Stimulated activated memory B cell treated with anti-CD40 and anti-IgM and Interleukin-4, amounts not matched to agents 10 μg/mL and 1 μg/mL and 100 μg/mL, for 72 hours (primary cell): ENCODE measurements at places on chromosomes 13 and 19.

- no peak overlapping the region for H3K27ac ChIP-seq
- no peaks in the 10 kb centered on the region for H3K4me1 ChIP-seq
- H3K27me3 ChIP-seq, result no peaks in the 10 kb centered on the region
- no peak overlapping the region for H3K4me3 ChIP-seq
- ATAC-seq, result no peak
These were observed 338.1 kb upstream of the PCDH9 start for GRCh38 chr13:67568205-67568604.

- no peaks in the 10 kb centered on the region for H3K36me3 ChIP-seq
- H3K27ac ChIP-seq, result no peak overlapping the region
- no peak overlapping the region for H3K4me3 ChIP-seq
- ATAC-seq, result no peak
- no peaks in the 10 kb centered on the region for H3K4me1 ChIP-seq
These were observed 152.0 kb upstream of the SLC10A2 start for GRCh38 chr13:103218253-103218652.

DNA sequence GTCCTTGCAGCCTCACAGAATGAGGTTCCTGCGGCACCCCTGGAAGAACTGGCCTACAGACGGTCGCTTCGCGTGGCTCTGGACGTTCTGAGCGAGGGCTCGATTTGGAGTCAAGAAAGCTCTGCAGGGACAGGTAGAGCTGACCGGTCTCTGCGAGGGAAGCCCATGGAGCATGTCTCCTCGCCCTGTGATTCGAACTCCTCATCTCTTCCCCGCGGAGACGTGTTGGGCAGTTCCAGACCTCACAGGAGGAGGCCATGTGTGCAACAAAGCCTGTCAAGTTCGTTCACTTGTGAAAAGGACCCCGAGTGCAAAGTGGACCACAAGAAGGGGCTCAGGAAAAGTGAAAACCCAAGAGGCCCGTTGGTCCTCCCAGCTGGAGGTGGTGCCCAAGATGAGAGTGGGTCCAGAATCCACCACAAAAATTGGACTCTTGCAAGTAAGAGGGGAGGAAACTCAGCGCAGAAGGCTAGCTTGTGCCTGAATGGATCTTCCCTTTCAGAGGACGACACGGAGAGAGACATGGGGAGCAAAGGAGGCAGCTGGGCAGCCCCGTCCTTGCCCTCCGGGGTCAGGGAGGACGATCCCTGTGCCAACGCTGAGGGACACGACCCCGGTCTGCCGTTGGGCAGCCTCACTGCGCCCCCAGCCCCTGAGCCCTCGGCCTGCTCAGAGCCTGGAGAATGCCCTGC is 23.4 kb upstream of the NDUFS7 start:
- no peak overlapping the region for H3K27ac ChIP-seq
- H3K4me1 ChIP-seq, result peaks cover 49% of the 10 kb centered on the region
- no peak for ATAC-seq
- no peaks in the 10 kb centered on the region for H3K27me3 ChIP-seq
- H3K4me3 ChIP-seq, result no peak overlapping the region
- peaks cover 67% of the 10 kb centered on the region for H3K36me3 ChIP-seq

- no peak overlapping the region for H3K4me3 ChIP-seq
- peaks cover 14% of the 10 kb centered on the region for H3K4me1 ChIP-seq
- H3K27ac ChIP-seq, result no peak overlapping the region
- H3K36me3 ChIP-seq, result no peaks in the 10 kb centered on the region
These were observed 2.2 kb downstream of the LHFPL6 start for GRCh38 chr13:39600766-39601165.

- H3K27me3 ChIP-seq, result peaks cover 90% of the 10 kb centered on the region
- peak; percentile 63 for ATAC-seq
- H3K36me3 ChIP-seq, result no peaks in the 10 kb centered on the region
- peaks cover 25% of the 10 kb centered on the region for H3K4me1 ChIP-seq
These were observed at the start of gene SYT5 for GRCh38 chr19:55179606-55180484. Gene SYT5, minus strand, starts transcription at chr19:55180289. Its CDS starts 1,248 bp downstream, at chr19:55179041.

- H3K27me3 ChIP-seq, result no peaks in the 10 kb centered on the region
- peaks cover 47% of the 10 kb centered on the region for H3K36me3 ChIP-seq
- H3K4me1 ChIP-seq, result peaks cover 2% of the 10 kb centered on the region
- H3K4me3 ChIP-seq, result no peak overlapping the region
These were observed 62.9 kb downstream of the ZC3H13 start for GRCh38 chr13:45989607-45990006.

DNA sequence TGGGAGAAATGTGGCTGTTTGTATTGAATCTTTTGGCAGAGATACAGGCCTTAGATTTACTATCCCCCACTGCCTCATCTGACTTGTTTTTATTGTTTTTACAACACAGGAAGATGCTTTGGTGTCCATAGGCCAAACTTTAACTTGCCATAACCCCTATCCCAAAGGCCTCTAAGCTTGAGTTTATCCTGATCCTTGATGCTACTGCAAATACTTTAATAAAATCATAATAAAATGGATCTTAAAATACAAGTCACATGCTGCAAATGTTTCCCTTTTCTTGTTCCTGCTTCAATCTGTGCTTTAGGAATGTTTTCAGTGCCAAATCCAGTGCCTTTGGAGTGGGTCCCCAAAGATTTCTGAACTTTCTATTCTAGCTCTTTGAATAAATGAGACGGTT is 770.6 kb downstream of the DACH1 start:
- H3K36me3 ChIP-seq, result no peaks in the 10 kb centered on the region
- H3K4me3 ChIP-seq, result no peak overlapping the region
- ATAC-seq, result no peak
- no peaks in the 10 kb centered on the region for H3K4me1 ChIP-seq
- H3K27ac ChIP-seq, result no peak overlapping the region
- no peaks in the 10 kb centered on the region for H3K27me3 ChIP-seq

DNA sequence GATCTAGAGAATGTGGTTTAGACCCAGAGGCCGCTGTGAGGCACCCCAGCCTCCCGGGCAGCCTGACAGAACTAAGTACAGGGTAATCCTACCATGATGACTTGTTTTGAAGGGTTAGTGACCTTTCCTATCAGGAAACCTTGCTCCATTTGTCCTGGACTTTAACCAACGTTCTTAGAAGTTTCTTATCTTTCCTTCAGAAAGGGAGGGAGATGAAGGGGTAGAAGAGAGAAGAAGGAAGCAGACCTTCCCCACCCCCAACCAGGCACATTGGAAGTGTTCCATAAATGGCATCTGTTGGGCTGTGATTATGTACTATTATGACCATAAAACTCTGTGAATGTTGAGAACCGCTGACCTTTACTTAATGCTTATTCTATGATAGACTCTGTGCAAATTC is 184.2 kb downstream of the OXGR1 start:
- H3K36me3 ChIP-seq, result no peaks in the 10 kb centered on the region
- H3K27ac ChIP-seq, result no peak overlapping the region
- no peak overlapping the region for H3K4me3 ChIP-seq
- no peaks in the 10 kb centered on the region for H3K4me1 ChIP-seq
- ATAC-seq, result no peak

DNA sequence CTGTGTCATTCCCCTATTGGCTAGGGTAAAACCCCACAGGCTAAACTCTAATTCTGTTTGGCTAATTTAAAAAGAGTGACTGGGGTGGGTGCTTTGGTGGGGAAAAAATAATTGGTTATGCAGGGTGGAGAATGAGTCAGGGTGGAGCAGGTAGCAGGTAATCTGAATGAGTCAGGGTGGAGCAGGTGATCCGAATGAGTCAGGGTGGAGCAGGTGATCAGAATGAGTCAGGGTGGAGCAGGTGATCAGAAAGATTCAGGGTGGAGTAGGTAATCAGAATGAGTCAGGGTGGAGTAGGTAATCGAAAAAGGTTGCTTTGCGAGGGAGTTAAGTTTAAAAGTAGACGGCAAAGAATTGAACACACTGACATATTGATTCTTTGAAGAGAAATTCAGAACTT is 1218.8 kb upstream of the ATXN8OS start:
- no peaks in the 10 kb centered on the region for H3K27me3 ChIP-seq
- H3K4me1 ChIP-seq, result peaks cover 6% of the 10 kb centered on the region
- no peak overlapping the region for H3K4me3 ChIP-seq
- H3K36me3 ChIP-seq, result no peaks in the 10 kb centered on the region

DNA sequence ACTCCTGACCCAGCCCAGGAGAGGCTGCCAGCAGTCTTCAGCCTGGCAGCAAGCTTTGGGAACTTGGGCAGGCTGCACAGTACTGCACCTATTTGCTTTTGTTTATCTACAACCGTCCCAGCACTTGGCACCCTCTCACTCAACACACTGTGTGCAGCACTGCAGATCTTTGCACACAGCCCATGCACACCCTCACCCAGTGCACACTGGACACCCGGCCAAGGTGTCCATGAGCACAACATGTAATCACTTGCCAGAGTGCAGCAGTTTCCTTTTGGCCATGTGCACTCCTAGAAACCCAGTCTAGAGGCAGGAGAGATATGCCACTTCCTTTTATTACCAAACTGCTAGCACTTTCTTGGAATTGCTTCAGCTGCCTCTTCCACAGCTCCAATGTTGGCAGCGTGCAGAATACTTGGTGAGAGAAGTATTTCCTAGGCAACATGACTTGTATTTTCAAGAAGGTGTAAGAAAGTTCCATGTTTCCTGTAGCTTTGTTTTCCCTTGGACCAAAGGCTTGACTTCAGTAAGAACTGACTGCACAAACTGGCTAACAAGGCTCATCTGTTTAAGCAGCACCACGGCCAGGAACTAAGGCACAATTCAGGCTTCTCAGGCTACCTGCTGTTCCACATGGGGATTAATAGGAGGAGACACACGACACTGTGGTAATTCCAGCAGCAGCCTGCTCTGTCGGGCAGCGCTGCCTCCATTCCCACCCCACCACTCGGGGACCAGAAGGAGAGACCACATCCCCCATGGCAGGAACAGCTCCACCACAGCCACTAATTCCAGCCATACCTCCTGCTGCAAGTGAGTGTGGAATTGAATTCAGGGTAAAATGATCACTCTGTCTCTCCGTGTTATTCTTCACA is 15.3 kb downstream of the ATP7B start:
- no peak overlapping the region for H3K27ac ChIP-seq
- H3K27me3 ChIP-seq, result peaks cover 40% of the 10 kb centered on the region
- ATAC-seq, result peak; percentile 21
- H3K4me1 ChIP-seq, result no peaks in the 10 kb centered on the region
- no peaks in the 10 kb centered on the region for H3K36me3 ChIP-seq

- no peak overlapping the region for H3K4me3 ChIP-seq
- no peak for ATAC-seq
- no peaks in the 10 kb centered on the region for H3K27me3 ChIP-seq
- H3K4me1 ChIP-seq, result peaks cover 8% of the 10 kb centered on the region
- H3K27ac ChIP-seq, result no peak overlapping the region
These were observed 76.0 kb downstream of the ZNF557 start for GRCh38 chr19:7145494-7145893.

GRCh38 chr19:37955986-37956385 is 49.0 kb downstream of the SIPA1L3 start:
- no peak for ATAC-seq
- peaks cover 25% of the 10 kb centered on the region for H3K36me3 ChIP-seq
- peaks cover 80% of the 10 kb centered on the region for H3K4me1 ChIP-seq
- H3K4me3 ChIP-seq, result no peak overlapping the region
- H3K27ac ChIP-seq, result peak overlapping the region; percentile 66

GRCh38 chr13:23817830-23818229 is 71.4 kb downstream of the MIPEP start:
- ATAC-seq, result no peak
- no peak overlapping the region for H3K4me3 ChIP-seq
- no peaks in the 10 kb centered on the region for H3K4me1 ChIP-seq
- H3K27me3 ChIP-seq, result no peaks in the 10 kb centered on the region

GRCh38 chr13:107562203-107562602 is 653.1 kb downstream of the LIG4 start:
- no peak for ATAC-seq
- H3K4me1 ChIP-seq, result no peaks in the 10 kb centered on the region
- H3K4me3 ChIP-seq, result no peak overlapping the region
- no peak overlapping the region for H3K27ac ChIP-seq
- no peaks in the 10 kb centered on the region for H3K36me3 ChIP-seq
- no peaks in the 10 kb centered on the region for H3K27me3 ChIP-seq

GRCh38 chr19:47580397-47580796 is 7.4 kb upstream of the ZNF541 start:
- H3K27me3 ChIP-seq, result peaks cover 94% of the 10 kb centered on the region
- ATAC-seq, result no peak
- H3K27ac ChIP-seq, result no peak overlapping the region
- peaks cover 22% of the 10 kb centered on the region for H3K4me1 ChIP-seq
